ENCODE measurements at places on chromosomes 12 and 14.

DNA sequence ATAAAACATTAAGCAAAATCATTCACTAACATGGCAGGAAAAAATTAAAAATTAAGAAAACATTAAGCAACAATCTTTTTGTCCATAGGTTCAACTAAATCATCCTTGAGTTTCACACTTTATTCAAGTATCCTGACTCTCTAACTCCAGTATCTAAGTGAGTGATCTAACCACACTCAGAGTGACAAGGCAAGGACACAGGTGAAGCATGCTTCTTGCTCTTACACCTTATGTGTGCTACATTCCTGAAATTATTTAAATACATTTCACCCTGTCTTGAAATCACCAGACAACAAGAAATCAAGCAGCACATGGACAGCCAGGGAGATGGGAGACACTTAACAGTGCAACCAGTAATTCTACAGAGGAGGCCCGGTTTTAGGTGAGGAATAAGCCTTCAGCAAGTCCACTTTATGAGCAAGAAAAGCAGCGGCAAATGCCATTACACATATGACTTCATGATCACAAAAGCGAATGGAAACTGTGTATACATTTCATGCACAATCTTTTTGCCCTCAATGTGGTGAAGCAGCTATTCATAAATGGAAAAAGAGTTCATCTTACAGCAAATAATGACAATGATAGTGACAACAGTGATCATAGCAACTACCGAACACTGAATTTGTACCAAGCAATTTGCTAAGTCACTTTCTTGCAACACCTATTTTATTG is 37.4 kb downstream of the PHLDA1 start:
- no peak for DNase-seq

GRCh38 chr12:105227879-105228278 is 8.1 kb downstream of the APPL2 start:
- no peak for DNase-seq

GRCh38 chr14:90732718-90733117 is 83.5 kb downstream of the TTC7B start:
- no peak for DNase-seq

DNA sequence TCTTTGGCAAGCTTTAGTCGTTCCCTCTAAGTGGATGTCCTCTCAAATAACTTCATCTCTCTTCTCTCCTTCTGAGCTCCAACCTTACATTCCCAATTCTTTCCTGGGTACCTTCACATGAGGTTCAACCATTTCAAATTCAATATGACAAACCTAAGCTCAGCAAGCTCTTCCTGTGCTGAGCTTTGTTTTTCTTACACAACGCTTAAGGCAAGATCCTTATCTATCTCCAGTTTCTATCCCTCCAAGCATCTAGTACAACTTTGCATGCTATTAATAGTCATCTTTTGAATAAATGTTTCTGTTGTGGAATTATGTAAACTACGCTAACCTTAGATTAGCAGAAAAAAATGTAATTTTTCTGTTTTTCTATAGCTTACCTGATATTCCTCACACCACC is 63.7 kb upstream of the IFNG-AS1 start:
- DNase-seq: no peak

GRCh38 chr14:91297081-91297711 is 52.7 kb upstream of the GPR68 start:
- no peak for DNase-seq

GRCh38 chr14:31781578-31781977 is 220.4 kb downstream of the NUBPL start:
- DNase-seq: no peak

- DNase-seq: no peak
Observed at GRCh38 chr12:122084857-122085405, 6.4 kb downstream of the MLXIP start.

- no peak for DNase-seq
Observed at GRCh38 chr12:81974762-81975161, 215.6 kb upstream of the PPFIA2 start.

- DNase-seq: no peak
Observed at GRCh38 chr12:103986829-103987228, 21.2 kb downstream of the TDG start.

DNA sequence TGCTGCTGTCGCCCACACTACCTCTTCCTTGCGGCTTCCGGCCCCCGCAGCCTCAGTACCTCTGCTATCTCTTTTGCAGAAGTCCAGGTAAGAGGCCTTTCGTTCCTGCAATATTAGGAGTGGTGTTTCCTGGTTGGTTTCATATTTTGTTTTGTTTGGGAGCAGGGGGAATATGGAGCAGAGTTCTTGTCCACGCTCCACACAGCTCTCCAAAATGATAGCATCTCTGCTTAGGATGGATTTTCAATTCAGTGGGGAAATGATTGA is 768 bp downstream of the OXA1L start:
- DNase-seq: no peak

DNA sequence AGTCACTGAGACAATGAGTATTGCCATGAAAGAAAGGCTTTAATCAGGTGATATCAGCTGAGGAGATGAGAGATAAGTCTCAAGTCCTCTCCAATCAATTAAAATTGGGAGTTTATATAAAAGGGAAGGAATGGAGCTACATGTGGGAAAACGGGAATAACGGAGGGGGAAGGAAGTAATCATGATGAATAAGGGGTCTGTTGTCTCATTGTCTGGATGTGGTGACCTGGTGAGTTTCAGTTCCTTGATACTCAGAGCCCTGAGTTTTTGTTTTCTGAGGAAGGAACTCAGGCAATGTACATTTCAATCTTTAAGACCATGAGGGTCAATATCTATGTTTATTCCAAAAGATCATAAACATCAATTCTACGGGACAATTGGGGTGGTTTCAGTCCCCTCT is 198.8 kb downstream of the KITLG start:
- DNase-seq: no peak

DNA sequence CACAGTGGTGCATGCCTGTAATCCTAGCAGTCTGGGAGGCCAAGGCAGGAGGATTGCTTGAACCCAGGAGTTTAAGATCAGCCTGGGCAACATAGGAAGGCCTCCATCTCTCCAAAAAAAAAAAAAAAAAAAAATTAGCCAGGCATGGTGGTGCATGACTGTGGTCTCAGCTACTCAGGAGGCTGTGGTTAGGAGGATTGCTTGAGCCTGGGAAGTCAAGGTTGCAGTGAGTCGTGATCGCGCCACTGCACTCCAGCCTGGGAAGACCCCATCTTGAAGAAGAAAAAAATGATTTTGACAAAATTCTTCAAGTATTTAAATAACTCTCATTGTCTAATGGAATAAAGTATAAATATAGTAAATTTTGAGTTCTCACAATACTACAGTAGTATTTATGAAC is 219.2 kb upstream of the SSTR1 start:
- no peak for DNase-seq

DNA sequence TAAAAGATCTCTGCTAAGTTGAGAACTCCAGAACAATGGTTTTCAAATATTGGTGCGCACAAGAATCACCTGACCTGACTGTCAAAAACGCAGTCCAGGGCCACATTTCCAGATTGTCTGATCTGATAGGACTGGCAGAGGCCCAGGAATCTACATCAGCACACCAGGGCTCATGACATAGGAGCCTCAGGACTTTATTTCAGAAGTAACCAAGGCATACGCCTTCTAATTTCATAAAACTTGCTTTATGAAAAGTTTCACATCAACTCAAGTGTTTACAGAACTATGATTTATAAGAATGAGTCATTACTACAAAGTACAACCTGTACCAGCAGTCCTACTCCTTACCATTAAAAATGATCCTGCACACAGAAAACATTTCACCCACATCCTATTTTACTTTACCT is 47.7 kb upstream of the PTPRO start:
- DNase-seq: no peak

DNA sequence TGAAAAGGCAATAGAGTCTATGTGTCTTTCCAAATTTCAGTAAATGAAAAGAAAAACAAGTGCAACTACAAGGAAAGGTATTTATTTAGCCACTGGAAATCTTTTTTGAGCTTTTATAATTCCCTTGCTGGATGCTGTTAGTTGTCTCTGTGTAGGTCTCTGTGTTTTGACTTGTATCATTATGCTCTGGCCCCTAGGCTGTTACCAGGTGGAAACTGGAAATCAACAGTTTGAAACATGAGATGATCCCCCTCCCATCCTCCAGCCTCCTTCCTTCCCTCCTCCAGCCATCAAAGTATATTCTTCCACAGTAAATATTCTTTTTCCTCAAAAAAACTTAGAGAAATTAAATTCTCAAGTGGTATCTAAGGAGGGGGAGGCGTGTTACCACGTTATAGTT is 934 bp upstream of the DCN start:
- no peak for DNase-seq
